ENCODE measurements at places on chromosomes 12 and 14. TPM values are rescaled to one million over a fixed set of nuclear protein-coding genes. Genes with fewer than 3 reads are reported as not detected.

Gene PZP
- not detected for total RNA-seq

Gene GNG2
- 120 TPM for total RNA-seq

GRCh38 chr12:66189486-66189843 is 451 bp downstream of the IRAK3 start:
- peaks cover 5% of the 10 kb centered on the region for H3K4me1 ChIP-seq
- DNase-seq = no peak
- peaks cover 51% of the 10 kb centered on the region for H3K27me3 ChIP-seq

Gene DPF3
- total RNA-seq = 0.66 TPM

- peaks cover 6% of the 10 kb centered on the region for H3K4me1 ChIP-seq
- no peak overlapping the region for H3K4me3 ChIP-seq
- no peak for DNase-seq
- H3K27me3 ChIP-seq = no peaks in the 10 kb centered on the region
Observed at GRCh38 chr12:132150780-132151144, 6.5 kb downstream of the NOC4L start.

Gene SIX1
- total RNA-seq = 0.48 TPM

DNA sequence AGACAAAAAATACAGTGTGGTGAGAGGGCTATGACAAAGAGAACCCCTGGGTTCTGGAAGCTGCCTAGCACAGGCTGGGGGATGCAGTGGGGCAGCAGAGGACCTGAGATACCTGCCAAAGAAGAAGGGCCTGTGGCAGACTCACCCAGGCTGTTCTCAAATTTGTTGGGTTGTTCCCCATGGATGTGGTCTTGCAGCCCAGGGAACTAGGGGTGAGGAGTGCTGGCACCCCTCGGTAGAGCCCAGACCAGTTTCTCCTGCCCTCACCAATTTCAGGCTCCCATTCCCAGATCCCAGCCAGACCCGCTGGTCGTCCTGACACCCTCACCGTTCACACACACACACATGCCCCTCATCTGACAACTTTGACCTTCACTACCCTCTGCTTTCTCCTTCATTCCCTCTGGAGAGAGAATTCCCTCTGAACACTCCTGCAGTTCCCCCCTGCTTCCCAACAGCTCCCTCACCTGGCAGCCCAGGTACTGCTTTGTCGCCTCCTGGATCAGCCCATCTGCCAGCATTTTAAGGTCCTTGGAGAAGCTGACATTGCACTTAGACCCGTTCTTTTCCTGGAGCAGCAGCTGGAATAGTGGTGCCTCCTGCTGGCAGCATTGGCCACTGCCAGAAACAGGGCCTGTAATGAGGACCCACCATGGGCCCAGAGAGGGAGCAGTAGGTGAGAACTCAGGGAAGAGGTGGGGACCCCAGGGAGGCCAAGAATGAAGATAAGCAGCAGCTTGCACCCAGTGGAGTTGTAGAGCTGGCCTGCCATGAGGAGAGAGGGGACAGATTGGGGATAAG is 5.9 kb upstream of the GDF11 start:
- no peaks in the 10 kb centered on the region for H3K36me3 ChIP-seq
- DNase-seq = peak; percentile 45
- H3K27me3 ChIP-seq = no peaks in the 10 kb centered on the region

DNA sequence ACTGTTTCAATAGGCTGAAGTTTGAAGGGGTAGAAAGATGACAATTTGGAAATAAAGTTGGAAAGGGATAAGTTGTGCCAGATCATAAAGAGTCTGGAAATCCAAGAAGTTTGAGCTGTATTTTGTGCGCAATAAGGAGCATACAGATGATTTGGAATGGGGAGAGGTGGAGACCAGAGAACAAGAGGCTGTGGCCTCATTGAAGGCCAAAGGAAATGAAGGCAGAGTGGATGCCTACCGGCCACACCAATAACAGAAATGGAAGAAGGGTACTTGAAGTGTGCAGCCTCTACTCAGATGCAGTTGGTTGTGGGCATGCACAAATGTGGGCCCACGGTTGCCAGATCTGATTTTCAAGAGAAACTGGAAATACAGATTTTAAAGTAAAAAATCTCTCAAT is 2.4 kb downstream of the IFT81 start:
- peaks cover 13% of the 10 kb centered on the region for H3K27me3 ChIP-seq
- no peak overlapping the region for H3K4me3 ChIP-seq
- H3K27ac ChIP-seq = no peak overlapping the region
- H3K4me1 ChIP-seq = peaks cover 7% of the 10 kb centered on the region

DNA sequence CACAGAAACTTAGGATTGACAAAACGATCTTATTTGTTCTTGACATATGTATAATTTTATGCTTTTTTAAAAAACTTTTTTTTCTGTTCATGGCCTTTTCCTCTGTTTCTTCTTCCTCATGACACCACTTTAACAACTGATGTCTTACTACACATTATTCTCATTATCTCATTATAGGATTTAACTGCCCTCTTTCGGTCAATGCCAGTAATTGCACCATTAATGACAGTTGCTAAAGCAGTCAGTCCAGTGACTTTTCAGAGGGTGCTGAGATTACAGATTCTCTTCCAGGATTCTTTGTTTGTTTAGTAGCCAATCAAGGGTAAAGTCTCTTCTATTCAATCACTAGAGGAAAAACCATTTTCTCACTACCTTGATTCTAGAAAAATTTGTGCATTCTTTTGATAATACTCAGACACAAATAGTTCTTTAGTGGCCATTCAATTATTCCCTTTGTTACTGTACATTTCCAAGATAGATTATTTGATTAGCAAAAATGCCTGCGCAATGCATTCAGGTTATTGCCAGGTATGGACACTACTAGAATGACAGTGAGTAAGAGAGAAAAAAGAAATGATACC is 50.1 kb downstream of the KLRG1 start:
- no peak overlapping the region for H3K27ac ChIP-seq
- DNase-seq = no peak
- peaks cover 24% of the 10 kb centered on the region for H3K4me1 ChIP-seq
- peaks cover 21% of the 10 kb centered on the region for H3K27me3 ChIP-seq

DNA sequence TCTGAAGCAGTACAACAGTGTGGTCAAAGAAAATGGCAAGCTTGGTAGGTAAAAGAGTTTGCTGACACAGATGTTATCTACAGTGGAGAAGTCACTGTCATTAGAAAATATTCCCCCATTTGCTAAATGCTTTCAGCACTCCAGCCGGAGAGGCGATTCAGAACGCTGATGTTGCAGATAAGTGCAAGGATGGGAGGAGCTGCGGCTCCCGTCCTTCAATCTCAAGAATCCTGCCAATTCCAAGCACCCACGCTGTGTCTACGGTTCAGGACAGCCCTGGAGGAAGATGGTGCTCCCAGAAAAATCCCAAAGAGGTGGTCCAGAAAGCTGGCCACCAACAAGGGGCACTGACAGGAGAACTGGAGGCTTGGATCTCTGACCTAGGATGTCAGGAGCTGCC is 79.1 kb downstream of the ZFP36L1 start:
- H3K4me1 ChIP-seq = peaks cover 28% of the 10 kb centered on the region
- H3K27me3 ChIP-seq = no peaks in the 10 kb centered on the region
- H3K27ac ChIP-seq = no peak overlapping the region
- no peaks in the 10 kb centered on the region for H3K36me3 ChIP-seq
- H3K4me3 ChIP-seq = no peak overlapping the region

DNA sequence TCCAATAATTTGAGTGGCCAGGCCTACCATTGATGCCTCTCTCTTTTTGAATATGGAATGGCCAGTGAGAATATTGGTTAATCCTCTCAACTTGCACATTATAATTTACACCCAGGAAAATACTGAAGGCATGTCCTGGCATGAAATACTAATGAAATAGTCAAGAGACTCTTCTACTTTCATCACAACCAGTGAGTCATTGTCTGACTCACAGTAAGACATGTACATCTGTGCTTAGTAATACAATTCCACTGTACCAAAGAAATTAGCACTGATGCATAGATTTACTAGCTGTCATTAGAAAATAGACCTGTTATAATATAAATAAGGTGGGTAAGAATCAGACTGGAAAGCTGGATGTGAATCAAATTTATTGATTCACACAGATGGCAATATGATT is 31.6 kb downstream of the KCNC2 start:
- DNase-seq = no peak
- H3K27me3 ChIP-seq = no peaks in the 10 kb centered on the region
- no peak overlapping the region for H3K4me3 ChIP-seq
- no peaks in the 10 kb centered on the region for H3K4me1 ChIP-seq
- no peak overlapping the region for H3K27ac ChIP-seq

GRCh38 chr14:93034671-93034994 is 81.1 kb downstream of the ITPK1 start:
- peaks cover 17% of the 10 kb centered on the region for H3K4me1 ChIP-seq
- H3K27ac ChIP-seq = peak overlapping the region; percentile 28
- H3K36me3 ChIP-seq = no peaks in the 10 kb centered on the region
- H3K27me3 ChIP-seq = no peaks in the 10 kb centered on the region

DNA sequence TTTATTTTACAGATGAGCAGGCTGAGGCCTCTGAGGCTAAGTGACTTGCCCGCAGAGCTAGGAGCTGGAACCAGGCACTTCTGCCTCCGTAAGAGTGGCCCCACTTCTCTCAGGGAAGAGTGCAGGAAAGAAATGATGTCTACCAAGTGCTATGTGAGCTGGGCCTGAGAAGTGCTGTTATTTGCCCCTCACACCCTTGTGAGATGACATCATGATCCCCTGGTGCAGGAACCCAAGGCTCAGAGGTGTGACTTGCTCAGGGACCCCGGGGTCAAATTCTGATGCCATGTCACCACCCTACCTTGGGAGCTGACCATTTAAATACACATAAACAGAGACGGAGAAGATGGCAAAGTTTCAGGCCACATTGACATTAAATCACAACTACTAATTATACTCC is 63.7 kb upstream of the DDX11 start:
- peaks cover 6% of the 10 kb centered on the region for H3K27me3 ChIP-seq
- no peak for DNase-seq
- H3K27ac ChIP-seq = no peak overlapping the region
- no peaks in the 10 kb centered on the region for H3K4me1 ChIP-seq

Gene SLC8B1
- 23.5 TPM for total RNA-seq

- H3K4me1 ChIP-seq = peaks cover 4% of the 10 kb centered on the region
- H3K36me3 ChIP-seq = no peaks in the 10 kb centered on the region
- no peak overlapping the region for H3K4me3 ChIP-seq
- H3K27ac ChIP-seq = no peak overlapping the region
- DNase-seq = no peak
- H3K27me3 ChIP-seq = peaks cover 2% of the 10 kb centered on the region
Observed at GRCh38 chr12:125351788-125352187, 286.6 kb downstream of the AACS start.

GRCh38 chr12:10740182-10740581 is 17.1 kb upstream of the YBX3 start:
- no peaks in the 10 kb centered on the region for H3K4me1 ChIP-seq
- H3K4me3 ChIP-seq = no peak overlapping the region
- no peaks in the 10 kb centered on the region for H3K36me3 ChIP-seq
- peaks cover 45% of the 10 kb centered on the region for H3K27me3 ChIP-seq

Gene OTUB2
- total RNA-seq = 2.3 TPM

Gene BCL2L2
- total RNA-seq = 9.3 TPM

GRCh38 chr12:113987261-113988063 is 21.3 kb upstream of the RBM19 start:
- H3K4me3 ChIP-seq = no peak overlapping the region
- DNase-seq = no peak
- H3K27ac ChIP-seq = no peak overlapping the region
- H3K4me1 ChIP-seq = no peaks in the 10 kb centered on the region

DNA sequence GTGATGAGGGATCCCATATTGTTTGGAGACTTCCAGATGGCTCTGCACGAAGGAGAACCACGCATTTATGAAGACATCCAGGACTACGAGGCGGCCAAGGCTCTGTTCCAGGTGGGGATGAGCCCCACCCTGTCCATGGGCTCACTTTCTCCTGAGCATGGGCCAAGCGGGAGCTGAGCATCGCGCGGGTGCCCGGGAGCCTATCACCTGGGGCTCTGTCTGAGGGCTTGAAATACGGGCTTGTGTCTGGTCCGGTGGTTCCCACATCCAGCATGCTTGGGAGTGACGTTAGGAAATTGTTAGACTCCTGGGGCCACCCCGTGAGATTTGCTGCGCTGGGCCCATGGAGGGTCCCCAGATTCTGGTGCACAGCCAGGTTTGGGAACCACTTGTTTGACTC is 92.9 kb downstream of the CCDC92 start:
- no peaks in the 10 kb centered on the region for H3K27me3 ChIP-seq
- H3K4me1 ChIP-seq = no peaks in the 10 kb centered on the region
- H3K4me3 ChIP-seq = no peak overlapping the region
- no peak overlapping the region for H3K27ac ChIP-seq

Gene GPR84
- 1.8 TPM for total RNA-seq

Gene RSRC2
- 107 TPM for total RNA-seq

GRCh38 chr12:50243507-50243906 is 39.8 kb downstream of the LIMA1 start:
- peak overlapping the region; percentile 91 for H3K27ac ChIP-seq
- no peaks in the 10 kb centered on the region for H3K27me3 ChIP-seq
- H3K4me1 ChIP-seq = peaks cover 61% of the 10 kb centered on the region
- H3K4me3 ChIP-seq = peak overlapping the region; percentile 36
- peaks cover 54% of the 10 kb centered on the region for H3K36me3 ChIP-seq

DNA sequence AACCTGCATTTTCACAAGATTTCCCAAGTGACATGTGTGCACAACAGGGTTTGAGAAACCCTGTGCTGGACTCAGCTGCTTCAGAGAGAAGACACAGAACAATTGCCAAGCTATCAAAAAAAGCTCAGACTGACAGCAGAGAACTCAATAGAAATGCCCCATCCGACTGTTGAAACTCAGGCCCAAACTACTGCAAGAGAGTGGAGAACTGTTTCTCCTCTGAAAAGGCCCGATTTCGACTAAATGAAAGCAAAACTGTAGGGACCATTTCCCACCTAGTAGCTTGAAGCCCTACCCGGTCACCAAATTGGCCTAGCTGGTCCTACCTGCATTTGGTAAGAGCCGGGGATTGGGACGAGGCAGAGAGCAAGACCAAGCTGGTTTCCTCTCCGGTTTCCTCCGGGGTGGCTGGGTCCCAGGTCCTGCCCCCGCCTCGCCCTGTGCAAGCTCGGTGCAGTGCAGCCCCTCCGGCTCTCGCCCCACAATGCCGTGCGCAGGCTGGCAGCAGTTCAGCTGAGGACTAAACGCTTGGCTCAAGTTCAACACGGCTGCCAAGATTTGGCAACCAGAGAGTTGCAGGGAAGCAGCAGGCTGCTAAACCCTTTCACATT is 1180.6 kb downstream of the VRK1 start:
- H3K36me3 ChIP-seq = peaks cover 28% of the 10 kb centered on the region
- DNase-seq = peak; percentile 69
- no peaks in the 10 kb centered on the region for H3K27me3 ChIP-seq

- H3K4me3 ChIP-seq = peak overlapping the region; percentile 75
- DNase-seq = peak; percentile 31
- H3K4me1 ChIP-seq = peaks cover 19% of the 10 kb centered on the region
- H3K36me3 ChIP-seq = no peaks in the 10 kb centered on the region
- H3K27me3 ChIP-seq = peaks cover 39% of the 10 kb centered on the region
Observed at GRCh38 chr12:51269174-51270066, 795 bp downstream of the SMAGP start.

Gene RPGRIP1
- total RNA-seq = not detected

Gene VASH1
- total RNA-seq = 12.4 TPM

DNA sequence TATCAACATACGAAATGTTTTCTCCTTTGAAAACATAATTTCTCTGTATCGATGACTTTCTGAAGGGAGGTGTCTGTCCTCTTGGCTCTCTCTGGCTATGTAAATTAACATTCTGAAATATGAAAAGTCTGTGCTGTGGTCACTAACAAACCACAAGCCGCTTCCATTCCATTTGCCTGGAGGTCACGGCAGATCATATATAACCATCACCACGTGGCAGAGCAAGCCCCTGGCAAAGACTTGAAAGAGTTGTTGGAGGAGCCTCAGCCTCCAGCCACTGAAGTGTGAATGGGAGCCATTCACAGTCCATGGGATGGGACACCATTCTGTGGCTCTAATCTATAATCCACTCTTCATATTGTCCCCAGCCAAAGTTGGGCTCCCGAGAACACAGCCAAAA is 39.6 kb downstream of the CDKL1 start:
- no peak overlapping the region for H3K4me3 ChIP-seq
- peaks cover 18% of the 10 kb centered on the region for H3K36me3 ChIP-seq
- H3K27me3 ChIP-seq = no peaks in the 10 kb centered on the region
- no peak overlapping the region for H3K27ac ChIP-seq
